ENCODE measurements at places on chromosomes 11 and 22. TPM values are rescaled to one million over a fixed set of nuclear protein-coding genes. Genes with fewer than 3 reads are reported as not detected.

Gene APOA4
- total RNA-seq: not detected

Gene MS4A6A
- not detected for total RNA-seq

Gene GSTT2
- total RNA-seq: not detected

Gene DDI1
- not detected for total RNA-seq

Gene ALDH3B2
- total RNA-seq: not detected

Gene TPBGL
- total RNA-seq: 0.07 TPM

Gene PGM2L1
- total RNA-seq: 10.1 TPM

Gene RBX1
- total RNA-seq: 76.9 TPM

Gene KDM4D
- 1.3 TPM for total RNA-seq

Gene RBM4
- 119 TPM for total RNA-seq

Gene SLC22A8
- total RNA-seq: not detected

Gene C11orf52
- total RNA-seq: not detected

Gene NELL1
- not detected for total RNA-seq

Gene SCGB1A1
- total RNA-seq: not detected

Gene PATE2
- not detected for total RNA-seq

Gene CDON
- total RNA-seq: 1.5 TPM

Gene KRTAP5-11
- total RNA-seq: not detected

Gene PACS1
- total RNA-seq: 96.6 TPM

Gene SLC29A2
- 10.1 TPM for total RNA-seq

Gene RELA
- 82.0 TPM for total RNA-seq

Gene ACRV1
- not detected for total RNA-seq

Measured in activated CD8-positive, alpha-beta memory T cell treated with anti-CD3 and anti-CD28 coated beads, Interleukin-2, amount 10 ng/mL, durations not matched to agents 7 days and 5 days (primary cell).